ENCODE measurements at places on chromosomes 4 and X. TPM values are rescaled to one million over a fixed set of nuclear protein-coding genes. Genes with fewer than 3 reads are reported as not detected.

Gene TMSB15B
- 1.4 TPM for total RNA-seq

Gene CTAG1A
- total RNA-seq = not detected

Gene CD99L2
- 71.7 TPM for total RNA-seq

Gene FGG
- total RNA-seq = not detected

Gene GAGE10
- not detected for total RNA-seq

Gene HSFX4
- total RNA-seq = not detected

Gene NWD2
- not detected for total RNA-seq

Gene NAA15
- 29.2 TPM for total RNA-seq

Gene MEPE
- total RNA-seq = not detected

Gene AFP
- total RNA-seq = not detected

Gene PPP4R3C
- not detected for total RNA-seq

GRCh38 chrX:153538424-153538823 is 21.0 kb downstream of the ATP2B3 start:
- no peak overlapping the region for H3K27ac ChIP-seq
- no peaks in the 10 kb centered on the region for H3K27me3 ChIP-seq
- DNase-seq = no peak
- H3K4me1 ChIP-seq = no peaks in the 10 kb centered on the region
- H3K4me3 ChIP-seq = no peak overlapping the region
- H3K36me3 ChIP-seq = no peaks in the 10 kb centered on the region

DNA sequence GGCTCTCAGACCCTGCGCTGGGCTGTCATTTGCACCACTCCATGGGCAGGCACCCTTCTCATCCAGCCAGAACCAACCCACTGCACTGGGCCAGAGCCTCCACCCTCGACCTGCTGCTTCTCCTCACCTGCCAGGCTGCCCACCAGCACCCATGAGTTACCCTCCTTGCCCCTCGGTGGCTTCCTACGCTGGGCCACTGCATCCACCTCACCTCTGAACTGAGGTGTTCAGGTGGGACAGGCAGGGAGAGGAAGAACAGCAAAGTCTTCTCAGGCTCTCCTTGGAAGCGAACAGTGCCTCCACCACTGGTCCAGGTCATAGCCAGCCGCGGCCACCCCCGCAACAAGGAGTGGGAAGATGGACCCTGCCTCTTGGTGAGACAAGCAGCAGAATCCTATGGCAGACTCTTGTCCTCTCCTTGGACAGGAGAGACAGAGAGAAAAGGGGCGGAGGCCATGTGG is 32.4 kb upstream of the HMX1 start:
- no peak overlapping the region for H3K27ac ChIP-seq
- no peak for DNase-seq
- peaks cover 24% of the 10 kb centered on the region for H3K27me3 ChIP-seq
- no peaks in the 10 kb centered on the region for H3K36me3 ChIP-seq
- no peak overlapping the region for H3K4me3 ChIP-seq
- no peaks in the 10 kb centered on the region for H3K4me1 ChIP-seq

- H3K36me3 ChIP-seq = no peaks in the 10 kb centered on the region
- H3K27me3 ChIP-seq = no peaks in the 10 kb centered on the region
- no peak overlapping the region for H3K4me3 ChIP-seq
- DNase-seq = no peak
Observed at GRCh38 chr4:156956359-156956758, 15.2 kb downstream of the PDGFC start.

DNA sequence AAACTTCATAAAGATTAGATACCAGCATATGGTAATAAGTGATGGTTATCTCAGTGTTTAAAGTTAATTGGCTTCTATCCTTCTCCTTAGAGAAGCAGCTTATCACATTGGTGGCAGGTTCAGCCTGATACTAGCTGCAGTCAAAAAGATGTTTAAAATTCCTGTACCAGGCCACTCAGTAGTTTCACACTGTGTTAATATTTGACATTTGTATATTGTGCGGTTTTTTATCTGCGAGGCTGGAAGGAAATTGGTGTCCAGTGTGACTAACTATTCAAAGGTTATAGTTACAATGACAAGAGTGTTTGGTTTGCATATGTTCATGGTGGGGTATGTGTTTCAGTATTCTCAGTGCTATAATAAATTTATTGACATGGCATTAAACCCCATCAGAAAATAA is 27.5 kb upstream of the TBC1D8B start:
- no peak overlapping the region for H3K27ac ChIP-seq
- no peaks in the 10 kb centered on the region for H3K27me3 ChIP-seq
- no peaks in the 10 kb centered on the region for H3K36me3 ChIP-seq
- DNase-seq = no peak
- no peaks in the 10 kb centered on the region for H3K4me1 ChIP-seq
- no peak overlapping the region for H3K4me3 ChIP-seq

DNA sequence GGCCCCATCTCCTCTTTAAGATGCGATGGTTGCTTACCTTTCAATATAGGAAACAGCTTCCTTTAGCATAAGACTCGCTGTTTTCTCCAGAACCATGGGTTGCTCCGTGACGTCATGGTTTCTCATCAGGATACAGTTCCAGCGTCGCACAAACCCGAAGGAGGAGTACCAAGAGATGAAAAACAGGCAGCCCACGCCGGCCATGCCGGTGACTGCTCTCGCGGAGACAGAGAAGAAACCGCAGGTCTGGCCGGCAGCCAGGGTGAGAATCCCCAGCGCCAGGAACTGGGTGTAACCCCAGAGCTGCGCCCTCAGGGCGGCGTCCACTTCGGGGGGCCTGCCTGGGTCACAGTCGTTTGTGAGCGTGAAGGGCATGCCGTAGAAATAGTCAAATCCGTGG is 11.4 kb downstream of the ARSD start:
- no peaks in the 10 kb centered on the region for H3K4me1 ChIP-seq
- DNase-seq = no peak
- H3K36me3 ChIP-seq = no peaks in the 10 kb centered on the region
- no peak overlapping the region for H3K27ac ChIP-seq
- no peaks in the 10 kb centered on the region for H3K27me3 ChIP-seq

GRCh38 chr4:2364654-2365053 is 53.8 kb downstream of the ZFYVE28 start:
- peak overlapping the region; percentile 79 for H3K4me3 ChIP-seq
- H3K36me3 ChIP-seq = no peaks in the 10 kb centered on the region
- H3K27me3 ChIP-seq = no peaks in the 10 kb centered on the region

DNA sequence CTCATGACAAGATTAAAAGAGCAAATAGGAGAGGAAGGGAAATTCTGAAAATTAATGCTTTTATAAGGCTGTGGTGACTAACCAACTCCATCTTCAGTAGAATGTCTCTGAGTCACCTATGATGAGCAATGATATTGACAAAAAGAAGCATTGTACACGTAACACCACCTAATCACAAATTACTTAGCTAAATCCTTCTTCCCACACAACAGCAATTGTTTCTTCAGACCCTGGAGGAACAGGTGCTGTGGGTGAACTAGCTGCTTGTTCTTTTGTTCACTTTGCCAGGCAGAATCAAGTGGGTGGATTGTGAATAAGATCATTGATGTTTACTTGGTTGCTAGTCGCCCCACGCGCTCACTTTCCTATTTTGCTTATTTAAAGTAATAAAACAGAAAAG is 315.5 kb downstream of the CAMK2D start:
- H3K27ac ChIP-seq = peak overlapping the region; percentile 96
- peak; percentile 95 for DNase-seq
- peaks cover 31% of the 10 kb centered on the region for H3K4me1 ChIP-seq

GRCh38 chr4:185755451-185755850 is 56.5 kb downstream of the SORBS2 start:
- no peak overlapping the region for H3K4me3 ChIP-seq
- no peaks in the 10 kb centered on the region for H3K36me3 ChIP-seq
- no peak overlapping the region for H3K27ac ChIP-seq

GRCh38 chr4:95729596-95729995 is 110.3 kb upstream of the PDHA2 start:
- H3K36me3 ChIP-seq = no peaks in the 10 kb centered on the region
- H3K4me3 ChIP-seq = no peak overlapping the region
- H3K27me3 ChIP-seq = no peaks in the 10 kb centered on the region
- H3K27ac ChIP-seq = no peak overlapping the region
- no peak for DNase-seq

DNA sequence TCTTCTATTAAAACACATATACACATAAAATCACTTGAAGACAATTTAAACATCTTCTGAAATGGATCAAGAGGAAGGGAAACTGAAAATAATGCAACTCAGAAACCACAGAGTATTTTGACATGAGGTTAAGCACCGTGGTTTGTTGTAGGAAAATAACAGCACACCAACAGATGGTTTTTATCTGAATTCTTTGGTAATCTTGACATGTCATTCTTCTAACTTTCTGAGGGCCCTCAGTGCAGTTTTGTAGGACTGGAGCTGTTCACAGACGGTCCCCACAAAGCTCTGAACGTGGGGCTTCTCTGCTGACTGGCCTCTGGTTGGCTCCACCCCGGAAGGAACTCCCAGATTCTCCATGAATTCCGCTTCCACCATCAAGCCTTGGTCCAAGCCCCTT is 16.0 kb upstream of the TLR8 start:
- H3K27me3 ChIP-seq = no peaks in the 10 kb centered on the region
- no peak for DNase-seq
- no peaks in the 10 kb centered on the region for H3K36me3 ChIP-seq
- no peaks in the 10 kb centered on the region for H3K4me1 ChIP-seq

DNA sequence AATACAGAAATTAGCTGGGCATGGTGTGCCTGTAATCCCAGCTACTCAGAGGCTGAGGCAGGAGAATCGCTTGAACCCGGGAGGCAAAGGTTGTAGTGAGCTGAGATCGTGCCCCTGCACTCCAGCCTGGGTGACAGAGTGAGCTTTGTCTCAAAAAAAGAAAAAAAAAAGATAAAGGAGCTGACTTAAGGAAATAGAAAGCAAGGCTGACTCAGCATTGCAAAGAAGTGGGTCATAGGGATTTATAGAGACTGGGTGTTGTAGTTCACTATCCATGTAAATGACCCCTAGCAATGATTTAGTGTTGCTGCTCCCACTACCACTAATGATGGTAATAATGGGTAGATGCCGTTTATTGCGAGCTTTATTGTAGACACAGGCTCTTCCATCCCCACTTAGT is 47.6 kb downstream of the ADD1 start:
- peak; percentile 73 for DNase-seq
- H3K4me1 ChIP-seq = peaks cover 15% of the 10 kb centered on the region
- no peaks in the 10 kb centered on the region for H3K27me3 ChIP-seq
- H3K27ac ChIP-seq = peak overlapping the region; percentile 9

- no peaks in the 10 kb centered on the region for H3K27me3 ChIP-seq
- no peak overlapping the region for H3K4me3 ChIP-seq
- H3K36me3 ChIP-seq = no peaks in the 10 kb centered on the region
- H3K27ac ChIP-seq = no peak overlapping the region
Observed at GRCh38 chr4:29908276-29908675, 811.9 kb upstream of the PCDH7 start.

- H3K4me3 ChIP-seq = no peak overlapping the region
- H3K36me3 ChIP-seq = no peaks in the 10 kb centered on the region
- H3K27me3 ChIP-seq = no peaks in the 10 kb centered on the region
- no peak overlapping the region for H3K27ac ChIP-seq
- H3K4me1 ChIP-seq = no peaks in the 10 kb centered on the region
- no peak for DNase-seq
Observed at GRCh38 chr4:87224141-87224923, 3.9 kb upstream of the KLHL8 start.

DNA sequence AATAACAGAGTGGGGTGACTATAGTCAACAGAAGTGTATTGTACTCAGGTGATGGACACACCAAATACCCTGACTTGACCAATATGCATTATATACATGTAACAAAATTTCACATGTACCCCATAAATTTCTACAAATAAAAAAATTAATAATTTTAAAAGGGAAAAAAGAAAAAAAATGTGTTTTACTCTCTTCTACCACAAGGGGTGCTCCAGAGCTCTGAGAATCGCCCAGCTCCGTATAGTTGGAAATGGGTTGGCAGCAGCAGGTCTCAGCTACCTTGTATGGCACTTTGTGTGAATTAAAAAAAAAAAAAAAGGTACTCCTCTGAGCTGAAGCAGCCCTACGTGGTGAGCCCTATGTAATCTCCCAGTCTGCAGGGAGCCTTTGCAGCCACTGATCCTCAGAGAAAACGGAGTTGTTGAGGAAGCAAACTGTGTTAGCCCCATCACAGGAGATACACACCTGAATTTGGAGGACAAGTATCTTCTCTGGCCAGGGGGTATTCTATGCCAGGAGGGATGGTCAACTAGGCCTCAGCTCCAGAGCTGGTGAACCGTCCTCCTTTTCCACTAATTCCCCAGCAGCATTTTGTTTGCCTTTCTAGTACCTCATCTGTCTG is 17.2 kb upstream of the POLA1 start:
- no peaks in the 10 kb centered on the region for H3K4me1 ChIP-seq
- no peaks in the 10 kb centered on the region for H3K27me3 ChIP-seq
- H3K36me3 ChIP-seq = no peaks in the 10 kb centered on the region
- DNase-seq = peak; percentile 37
- no peak overlapping the region for H3K4me3 ChIP-seq
- no peak overlapping the region for H3K27ac ChIP-seq

GRCh38 chr4:162659716-162660115 is 495.9 kb upstream of the FSTL5 start:
- H3K27me3 ChIP-seq = no peaks in the 10 kb centered on the region
- H3K4me3 ChIP-seq = no peak overlapping the region
- no peak overlapping the region for H3K27ac ChIP-seq
- DNase-seq = no peak
- no peaks in the 10 kb centered on the region for H3K36me3 ChIP-seq

DNA sequence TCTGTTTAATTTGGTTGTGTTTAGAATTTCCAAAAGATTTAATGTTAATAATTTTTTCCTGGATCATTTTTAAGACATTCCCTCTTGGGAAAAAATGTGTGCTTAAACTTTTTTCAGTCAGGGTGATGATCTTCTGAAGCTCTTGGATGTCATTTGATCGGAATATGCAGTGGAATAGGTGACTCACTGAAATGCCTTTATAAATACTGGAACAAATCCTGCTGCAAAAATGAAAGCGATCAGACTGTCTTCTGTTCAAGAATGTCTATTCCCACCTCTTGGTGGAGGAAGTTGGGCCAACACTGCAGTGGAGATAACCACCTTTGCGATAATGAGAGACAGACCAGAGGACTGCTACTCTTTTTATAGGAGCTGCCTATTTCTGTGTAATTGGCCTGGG is 46.7 kb downstream of the LARP1B start:
- no peak overlapping the region for H3K4me3 ChIP-seq
- H3K4me1 ChIP-seq = no peaks in the 10 kb centered on the region
- DNase-seq = peak; percentile 14
- no peak overlapping the region for H3K27ac ChIP-seq
- H3K27me3 ChIP-seq = no peaks in the 10 kb centered on the region

GRCh38 chr4:138576684-138577083 is 334.5 kb upstream of the SLC7A11 start:
- peak; percentile 55 for DNase-seq
- no peaks in the 10 kb centered on the region for H3K4me1 ChIP-seq
- no peak overlapping the region for H3K4me3 ChIP-seq
- H3K27me3 ChIP-seq = no peaks in the 10 kb centered on the region
- H3K36me3 ChIP-seq = no peaks in the 10 kb centered on the region

GRCh38 chr4:77636902-77637301 is 31.3 kb downstream of the CXCL13 start:
- H3K27me3 ChIP-seq = no peaks in the 10 kb centered on the region
- peaks cover 7% of the 10 kb centered on the region for H3K4me1 ChIP-seq

- DNase-seq = peak; percentile 50
- no peak overlapping the region for H3K4me3 ChIP-seq
- no peaks in the 10 kb centered on the region for H3K27me3 ChIP-seq
Observed at GRCh38 chr4:139532947-139533346, 23.1 kb downstream of the SETD7 start.

- peaks cover 23% of the 10 kb centered on the region for H3K27me3 ChIP-seq
- H3K4me1 ChIP-seq = peaks cover 33% of the 10 kb centered on the region
- peak within 1 kb of the TSS; percentile 85 for H3K27ac ChIP-seq
Observed at GRCh38 chr4:139556071-139556723, at the start of gene SETD7. Gene SETD7 (minus strand): TSS chr4:139556219. CDS start chr4:139556137, 82 bp downstream.
